SW 1271 (cell line): ENCODE measurements at places on chromosomes 13 and 19.
A peak's percentile ranks its signal among the peaks of the same experiment; 100 is the strongest.

DNA sequence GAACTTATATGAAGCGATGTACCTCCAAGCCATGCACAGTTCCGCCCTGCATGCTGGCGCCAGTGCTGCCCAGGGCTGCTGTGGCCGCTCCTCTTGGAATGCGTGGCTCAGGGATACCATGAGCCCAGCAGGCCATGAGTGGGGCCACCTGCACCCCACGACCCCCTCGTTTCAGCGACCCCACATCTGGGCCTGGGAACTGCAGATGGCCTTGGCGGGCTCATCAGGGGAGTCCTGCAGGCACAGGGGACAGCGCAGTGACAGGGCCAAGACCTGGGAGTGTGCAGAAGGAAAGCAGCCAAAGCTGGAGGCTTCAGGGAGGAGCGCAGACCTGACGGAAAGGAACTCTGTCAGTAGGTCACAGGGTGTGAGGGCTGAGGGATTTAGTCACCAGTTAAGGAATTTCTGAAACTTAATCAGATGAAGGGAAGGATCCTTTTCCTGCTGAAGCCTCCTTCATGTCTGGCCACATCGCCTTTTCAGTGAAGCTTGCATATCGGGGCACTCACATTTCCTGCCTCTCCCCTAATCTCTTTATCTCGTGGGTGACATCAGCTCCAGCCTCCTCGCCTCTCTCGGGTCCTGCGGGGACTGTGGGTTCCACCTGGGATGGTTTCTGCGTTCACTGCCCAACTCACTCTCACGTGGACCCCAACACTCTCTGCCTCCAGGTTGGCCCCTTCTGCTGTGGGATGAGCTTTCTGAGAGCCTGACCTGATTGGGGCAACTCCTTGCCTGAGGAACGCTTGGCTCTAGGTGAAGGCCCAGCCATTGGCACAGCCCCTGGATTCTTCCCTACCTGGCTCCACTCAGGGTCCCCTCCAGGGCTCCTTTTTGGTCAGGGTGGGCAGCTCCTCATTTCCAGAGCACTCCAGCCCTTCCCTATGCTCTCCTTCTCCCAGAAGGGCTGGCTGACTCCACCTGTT, 123.5 kb downstream of the CRYL1 start:
- no peak for DNase-seq

- no peak for DNase-seq
These were observed at the start of gene SYT3 for GRCh38 chr19:50639121-50640112. Gene SYT3 (minus strand): TSS chr19:50639881. CDS start chr19:50637411, 2,470 bp downstream.

DNA sequence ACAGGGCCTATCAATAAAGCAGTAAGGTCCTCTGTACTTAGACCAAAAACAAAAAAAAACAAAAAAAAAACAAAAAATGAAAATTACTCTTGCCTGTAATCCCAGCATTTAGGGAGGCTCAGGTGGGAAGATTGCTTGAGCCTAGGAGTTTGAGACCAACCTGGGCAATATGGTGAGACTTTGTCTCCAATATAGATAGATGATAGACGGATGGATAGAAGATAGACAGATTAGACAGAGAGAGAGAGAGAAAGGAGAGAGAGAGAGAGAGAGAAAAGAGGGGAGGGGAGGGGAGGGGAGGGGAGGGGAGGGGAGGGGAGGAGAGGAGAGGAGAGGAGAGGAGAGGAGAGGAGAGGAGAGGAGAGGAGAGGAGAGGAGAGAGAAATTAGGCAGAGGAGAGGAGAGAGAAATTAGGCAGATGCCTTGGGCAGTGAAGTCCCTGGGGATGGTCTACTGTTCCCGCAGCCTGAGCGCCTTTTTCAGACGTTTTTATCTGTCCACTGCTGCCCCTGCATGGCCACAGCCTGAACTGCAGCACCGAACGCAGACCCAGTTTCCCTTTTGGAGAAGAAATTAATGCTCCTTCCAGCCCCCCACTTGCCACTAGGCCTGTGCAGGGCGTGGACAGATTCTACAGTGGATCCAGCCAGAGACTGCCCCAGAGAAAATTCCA, 9.8 kb upstream of the ZNF627 start:
- peak; percentile 82 for DNase-seq

DNA sequence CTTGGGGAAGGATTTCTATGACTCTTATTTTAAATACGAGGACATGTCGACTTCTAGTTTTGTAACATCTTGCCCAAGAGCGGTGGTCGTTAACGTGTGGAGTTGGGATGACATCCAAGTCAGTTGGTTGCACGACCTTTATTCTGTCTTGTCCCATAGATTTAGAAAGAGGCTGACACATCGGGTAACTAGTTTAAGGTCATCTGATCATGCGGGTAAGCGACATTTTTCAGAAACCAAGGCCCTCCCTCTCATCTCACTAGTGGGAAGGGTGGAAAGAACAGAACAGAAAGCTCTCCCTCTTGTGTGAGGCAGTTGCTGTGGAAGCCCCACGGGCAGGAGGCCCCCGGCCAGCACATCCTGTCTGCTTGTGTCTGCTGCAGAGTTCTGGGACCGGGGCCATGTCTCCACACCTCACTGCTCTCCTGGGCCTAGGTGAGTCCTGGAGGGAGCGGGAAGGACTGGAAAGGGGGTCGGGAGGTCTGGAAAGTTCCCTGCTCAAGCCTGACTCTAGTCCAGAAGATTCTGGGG, at the start of gene LAIR2:
Gene LAIR2 (plus strand): TSS at position 314 of the 531 bp plus-strand sequence. CDS start 88 bp downstream, at position 402.
- DNase-seq = no peak

GRCh38 chr13:76641056-76641455, 245.1 kb downstream of the KCTD12 start:
- no peak for DNase-seq

DNA sequence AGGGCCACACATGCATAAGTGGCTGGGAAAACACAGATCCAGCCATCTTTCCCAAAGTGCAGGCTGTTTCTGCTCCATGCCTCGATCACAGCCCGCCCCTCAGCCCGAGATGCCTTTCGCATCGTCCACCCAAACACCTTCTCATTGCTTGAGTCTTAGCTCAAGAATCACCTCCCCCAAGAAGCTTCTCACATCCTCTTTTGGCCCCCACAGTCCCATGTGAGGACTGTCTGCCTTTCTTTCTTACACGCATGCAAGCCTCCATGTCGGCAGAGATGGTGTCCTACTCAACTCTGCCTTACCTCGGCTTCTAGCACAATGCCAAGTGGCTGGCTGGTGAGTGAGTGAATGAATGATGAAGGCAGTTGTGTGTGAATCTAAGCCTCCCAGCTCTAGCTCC, 18.1 kb upstream of the GSX1 start:
- no peak for DNase-seq

DNA sequence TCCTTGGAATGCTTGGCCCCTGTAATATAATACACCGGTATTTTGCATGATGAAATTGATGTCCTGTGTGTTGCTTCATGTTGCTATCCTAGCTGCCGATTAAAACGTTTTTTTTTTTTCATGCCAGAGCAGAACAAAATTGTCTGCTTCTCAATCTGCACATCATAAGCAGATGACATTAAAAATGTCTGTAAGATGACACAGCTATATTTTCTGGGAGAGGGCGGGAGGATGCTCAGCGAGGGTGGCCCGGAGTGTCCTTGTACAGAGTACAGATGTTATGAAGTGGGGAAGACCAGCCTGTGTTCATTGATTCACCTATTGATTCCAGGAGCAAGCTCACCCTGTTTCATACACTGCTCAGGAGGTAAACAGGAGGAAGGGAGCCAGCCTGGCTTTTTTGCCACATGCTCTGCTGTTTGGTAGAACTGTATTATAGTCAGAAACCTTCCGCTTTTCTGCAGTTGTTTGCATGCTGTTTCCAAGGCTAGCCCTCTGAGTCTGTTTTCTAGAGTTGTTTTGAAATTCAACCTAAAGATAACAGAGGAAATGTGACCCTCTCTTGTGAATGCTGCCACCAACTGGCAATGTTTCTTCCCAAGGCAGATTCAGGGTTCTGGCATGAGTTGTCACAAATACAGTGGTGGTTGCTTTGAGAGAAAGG, 4.7 kb upstream of the IRS2 start:
- DNase-seq = no peak

DNA sequence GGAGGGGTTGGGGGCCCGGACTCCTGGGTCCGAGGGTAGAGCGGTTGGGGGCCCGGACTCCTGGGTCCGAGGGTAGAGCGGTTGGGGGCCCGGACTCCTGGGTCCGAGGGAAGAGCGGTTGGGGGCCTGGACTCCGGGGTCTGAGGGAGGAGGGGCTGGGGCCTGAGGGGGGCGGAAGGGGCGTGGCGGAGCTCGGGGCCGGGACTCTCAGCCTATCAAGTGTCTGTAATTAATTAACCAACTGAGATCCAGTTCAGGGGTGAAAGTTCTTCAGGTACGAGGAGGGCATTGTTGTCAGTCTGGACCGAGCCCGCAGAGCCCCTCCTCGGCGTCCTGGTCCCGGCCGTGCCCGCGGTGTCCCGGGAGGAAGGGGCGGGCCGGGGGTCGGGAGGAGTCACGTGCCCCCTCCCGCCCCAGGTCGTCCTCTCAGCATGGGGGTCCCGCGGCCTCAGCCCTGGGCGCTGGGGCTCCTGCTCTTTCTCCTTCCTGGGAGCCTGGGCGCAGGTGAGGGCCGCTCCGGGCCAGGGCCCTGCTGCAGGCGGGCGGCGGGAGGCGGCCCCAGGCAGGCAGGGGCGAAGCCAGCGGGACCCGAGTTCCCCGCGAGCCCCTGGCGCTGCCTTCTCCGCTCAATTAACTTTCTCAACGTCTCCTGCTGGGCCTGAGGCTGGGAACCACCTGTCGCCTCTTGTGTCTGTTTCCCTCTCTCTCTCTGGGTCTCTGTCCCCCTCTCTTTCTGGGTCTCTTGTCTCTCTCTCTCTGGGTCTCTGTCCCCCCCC, 697 bp downstream of the FCGRT start:
- no peak for DNase-seq

GRCh38 chr19:29680447-29680846, 15.2 kb downstream of the PLEKHF1 start:
- DNase-seq = no peak

DNA sequence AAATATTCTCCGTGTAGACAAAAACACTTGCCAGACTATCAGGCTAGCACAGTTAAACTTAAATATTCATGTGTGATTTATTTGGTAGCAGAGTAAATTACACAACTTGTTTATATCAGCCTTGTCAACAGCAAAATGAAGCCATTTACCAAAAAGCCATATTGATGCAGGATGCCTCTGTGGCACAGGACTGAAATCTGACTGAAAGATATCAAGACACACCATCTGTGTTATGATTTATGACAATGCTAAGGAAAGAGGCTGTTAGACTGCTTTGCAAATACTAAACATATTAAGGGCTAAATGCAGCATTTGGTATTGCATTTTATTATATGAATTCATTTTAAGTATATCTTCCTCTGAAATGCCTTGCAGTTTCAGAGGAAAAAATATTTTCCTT, 44.8 kb upstream of the FNDC3A start:
- DNase-seq = no peak
